T-helper 2 cell treated with Interferon-gamma antibody and Interleukin-4, amounts not matched to agents 100 ng/mL and 5 ng/mL, for 36 hours (primary cell): ENCODE measurements at places on chromosomes 16 and 17. TPM values are rescaled to one million over a fixed set of nuclear protein-coding genes. Genes with fewer than 3 reads are reported as not detected.

Gene CDRT15
- not detected in 2 replicates for total RNA-seq

Gene PIMREG
- total RNA-seq: 20.5 and 24.9 TPM in 2 replicates

Gene SLC5A10
- total RNA-seq: not detected in 2 replicates

Gene TRIM72
- total RNA-seq: not detected in 2 replicates

Gene HYDIN
- total RNA-seq: not detected in 2 replicates

Gene KIF2B
- total RNA-seq: not detected in 2 replicates

Gene TBC1D3I
- total RNA-seq: 0.77 and 0.84 TPM in 2 replicates

Gene G6PC1
- not detected in 2 replicates for total RNA-seq

Gene CTRB2
- total RNA-seq: not detected in 2 replicates

Gene DHRS7C
- total RNA-seq: not detected in 2 replicates

Gene CIITA
- total RNA-seq: 34.4 and 36.0 TPM in 2 replicates

Gene CCL1
- 8.4 and 9.5 TPM in 2 replicates for total RNA-seq

Gene KRT28
- not detected in 2 replicates for total RNA-seq

Gene TERF2IP
- 67.4 and 67.6 TPM in 2 replicates for total RNA-seq

Gene MYADML2
- not detected in 2 replicates for total RNA-seq

Gene CIBAR2
- not detected in 2 replicates for total RNA-seq

Gene TBC1D16
- total RNA-seq: 0.52 and 0.80 TPM in 2 replicates

Gene MT1H
- 1.7 and 4.8 TPM in 2 replicates for total RNA-seq

Gene CLEC18A
- total RNA-seq: 0.82 and 0.89 TPM in 2 replicates

Gene GALR2
- 0.11 and 0.39 TPM in 2 replicates for total RNA-seq

Gene RNF157
- 58.3 and 66.0 TPM in 2 replicates for total RNA-seq

Gene ZPBP2
- total RNA-seq: not detected in 2 replicates

Gene TLCD1
- 1.7 and 3.2 TPM in 2 replicates for total RNA-seq

Gene ZNF750
- total RNA-seq: not detected in 2 replicates

Gene CCDC154
- 1.4 and 2.2 TPM in 2 replicates for total RNA-seq

Gene SPEM1
- not detected in 2 replicates for total RNA-seq

Gene C16orf74
- total RNA-seq: 0.16 and 0.34 TPM in 2 replicates

Gene SEPTIN12
- total RNA-seq: not detected in 2 replicates
